ENCODE measurements at places on chromosomes 12 and 14. TPM values are rescaled to one million over a fixed set of nuclear protein-coding genes. Genes with fewer than 3 reads are reported as not detected.
A peak's percentile ranks its signal among the peaks of the same experiment; 100 is the strongest.

SMIM10L1 gene
- total RNA-seq, result 8.8 TPM

CLEC9A gene
- total RNA-seq, result not detected

- no peak overlapping the region for H3K27ac ChIP-seq
- H3K27me3 ChIP-seq, result peaks cover 17% of the 10 kb centered on the region
- no peaks in the 10 kb centered on the region for H3K4me1 ChIP-seq
- H3K4me3 ChIP-seq, result no peak overlapping the region
- H3K36me3 ChIP-seq, result no peaks in the 10 kb centered on the region
These were observed 149.1 kb downstream of the TSPAN9 start for GRCh38 chr12:3226264-3226663.

DNA sequence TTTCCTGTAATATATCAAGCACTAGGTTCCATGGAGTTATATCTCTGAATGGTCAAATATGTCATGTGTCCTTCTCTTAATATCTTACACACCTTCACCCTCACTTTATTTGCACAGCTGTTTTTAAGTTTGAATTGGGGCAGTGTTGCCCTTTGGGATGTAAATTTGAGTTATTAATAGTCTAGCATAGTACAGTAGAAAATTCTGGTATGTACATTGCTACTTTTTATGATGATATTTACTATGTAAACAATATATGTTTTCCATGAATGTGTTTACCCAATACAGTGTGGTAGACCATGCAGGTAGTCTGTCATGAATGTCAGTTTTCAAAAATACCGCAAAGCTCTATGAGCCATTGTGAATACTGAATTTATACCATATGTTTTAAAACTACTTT lies 50.5 kb downstream of the METTL25 start:
- no peak for DNase-seq
- no peaks in the 10 kb centered on the region for H3K27me3 ChIP-seq
- H3K36me3 ChIP-seq, result peaks cover 3% of the 10 kb centered on the region

DNA sequence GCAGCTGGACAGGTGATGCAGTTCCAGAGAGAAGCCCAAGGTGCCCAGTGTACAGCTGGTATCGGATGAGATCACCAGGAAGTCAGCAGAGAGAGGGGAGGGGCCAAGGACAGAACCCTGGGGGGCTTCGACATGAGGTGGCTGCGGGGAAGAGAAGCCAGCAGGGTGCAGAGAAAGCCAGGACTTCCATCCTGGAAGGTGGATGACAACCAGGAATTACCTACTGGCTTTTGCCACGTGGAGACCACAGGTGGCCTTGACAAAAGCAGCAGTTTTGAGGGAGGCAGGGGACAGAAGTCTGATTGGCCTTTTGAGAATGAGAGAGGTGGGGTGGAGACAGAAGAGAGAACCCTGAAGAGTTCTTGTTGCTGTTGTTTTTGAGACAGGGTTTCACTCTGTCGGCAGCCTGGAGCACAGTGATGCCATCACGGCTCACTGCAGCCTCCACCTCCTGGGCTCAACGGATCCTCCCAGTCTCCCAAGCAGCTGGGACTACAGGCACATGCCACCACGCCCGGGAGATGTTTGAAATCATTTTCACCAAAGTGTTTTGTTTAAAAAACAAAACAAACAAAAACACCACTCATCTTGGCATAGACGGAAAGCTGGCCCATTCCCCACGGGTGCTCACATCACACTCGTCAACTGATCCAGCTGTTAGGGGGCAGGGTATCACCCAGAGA lies 35.2 kb downstream of the CDC42BPB start:
- peaks cover 31% of the 10 kb centered on the region for H3K27me3 ChIP-seq
- peaks cover 4% of the 10 kb centered on the region for H3K4me1 ChIP-seq
- H3K27ac ChIP-seq, result no peak overlapping the region
- no peak for DNase-seq
- no peak overlapping the region for H3K4me3 ChIP-seq
- H3K36me3 ChIP-seq, result no peaks in the 10 kb centered on the region

DNA sequence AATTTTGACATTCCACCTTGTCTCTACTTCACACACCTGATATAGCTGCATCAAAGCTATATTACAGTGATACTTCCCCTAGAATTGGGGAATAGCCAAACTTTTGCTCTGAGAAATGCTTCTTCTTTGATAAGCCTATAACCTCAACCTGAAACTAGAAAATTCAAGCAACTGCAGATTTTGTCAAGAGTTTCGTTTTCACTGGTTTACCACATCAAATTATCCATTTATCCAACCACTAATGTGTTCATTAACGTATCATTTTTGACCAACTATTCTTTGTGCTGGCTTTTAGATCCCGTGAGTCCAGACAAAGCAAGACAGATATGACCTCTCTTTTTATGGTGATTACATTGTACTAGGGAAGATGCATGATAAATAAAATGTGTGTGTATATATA lies 13.5 kb upstream of the TAS2R46 start:
- H3K4me3 ChIP-seq, result no peak overlapping the region
- H3K27ac ChIP-seq, result no peak overlapping the region
- peaks cover 17% of the 10 kb centered on the region for H3K36me3 ChIP-seq

KRT75 gene
- not detected for total RNA-seq

DNA sequence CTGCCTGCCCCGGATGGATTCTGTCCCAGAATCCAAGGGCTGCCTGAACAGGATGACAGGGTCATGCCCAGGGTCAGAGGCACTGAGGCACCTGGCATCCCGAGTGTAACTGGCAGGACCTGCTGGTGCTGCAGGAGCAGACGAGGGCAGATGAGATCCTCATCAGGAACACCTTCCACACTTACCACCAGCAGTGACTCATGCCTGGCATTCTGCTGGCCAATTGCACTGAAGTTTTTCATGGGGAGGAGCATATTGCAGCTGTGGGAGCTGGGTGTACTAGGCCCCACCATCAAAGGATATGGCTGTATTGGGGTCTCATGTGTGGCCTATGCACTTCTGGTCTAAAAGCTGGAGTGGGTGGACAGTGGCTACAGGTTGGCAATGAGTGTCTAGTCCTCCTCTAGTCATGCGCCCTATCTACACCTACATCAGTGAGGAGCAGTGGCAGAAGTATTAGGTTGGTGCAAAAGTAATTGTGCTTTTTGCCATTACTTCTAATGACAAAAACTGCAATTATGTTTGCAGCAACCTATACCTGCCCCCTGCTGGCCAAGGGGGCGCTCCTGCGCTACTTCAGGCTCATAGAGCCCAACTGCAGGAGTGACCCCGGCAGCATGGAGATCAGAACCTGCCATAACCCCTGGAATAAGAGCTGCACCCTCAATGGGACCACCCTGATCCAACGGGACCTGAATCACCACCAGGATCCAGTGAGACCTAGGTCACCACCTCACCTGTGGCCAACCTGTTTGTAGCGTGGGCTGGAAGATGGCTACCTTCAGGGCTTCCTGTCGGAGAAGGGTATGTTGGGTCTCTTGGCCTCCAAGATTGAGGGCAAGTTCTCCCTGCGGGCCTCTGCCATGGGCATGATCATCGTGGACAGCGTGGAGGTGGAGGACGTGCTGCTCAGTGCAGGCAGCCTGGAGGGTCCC lies 8.0 kb upstream of the C12orf42 start:
- peaks cover 37% of the 10 kb centered on the region for H3K27me3 ChIP-seq
- DNase-seq, result peak; percentile 55
- peaks cover 25% of the 10 kb centered on the region for H3K4me1 ChIP-seq

YAF2 gene
- total RNA-seq, result 42.5 TPM

LRIG3 gene
- not detected for total RNA-seq

- no peak overlapping the region for H3K4me3 ChIP-seq
- peaks cover 30% of the 10 kb centered on the region for H3K4me1 ChIP-seq
- no peak overlapping the region for H3K27ac ChIP-seq
- H3K36me3 ChIP-seq, result peaks cover 13% of the 10 kb centered on the region
- H3K27me3 ChIP-seq, result no peaks in the 10 kb centered on the region
These were observed 17.8 kb upstream of the SEL1L start for GRCh38 chr14:81551471-81551870.

DNA sequence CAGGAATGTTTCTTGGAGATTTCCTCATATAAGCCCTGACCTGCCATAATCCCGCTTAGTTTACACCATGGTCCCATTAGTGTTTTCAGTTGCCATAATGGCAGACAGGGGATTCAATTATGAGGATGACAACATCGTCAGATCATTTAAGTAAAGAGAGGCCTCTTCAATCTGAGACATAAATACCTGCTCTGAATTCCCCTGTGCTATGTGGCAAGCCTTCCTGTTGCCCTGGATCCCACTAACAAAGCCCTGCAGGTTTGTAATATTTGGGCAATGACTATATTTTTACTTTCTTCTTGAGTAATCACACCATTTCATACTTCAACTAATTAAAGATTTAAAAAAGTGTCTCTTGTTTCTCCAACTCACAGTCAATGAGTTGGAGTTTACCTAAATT lies 108.9 kb downstream of the TRAFD1 start:
- H3K4me3 ChIP-seq, result no peak overlapping the region
- no peak overlapping the region for H3K27ac ChIP-seq
- H3K36me3 ChIP-seq, result peaks cover 11% of the 10 kb centered on the region

DPF3 gene
- 10.2 TPM for total RNA-seq

GRCh38 chr14:36217027-36217426 lies 40.5 kb upstream of the PTCSC3 start:
- no peak for DNase-seq
- H3K36me3 ChIP-seq, result no peaks in the 10 kb centered on the region

DNA sequence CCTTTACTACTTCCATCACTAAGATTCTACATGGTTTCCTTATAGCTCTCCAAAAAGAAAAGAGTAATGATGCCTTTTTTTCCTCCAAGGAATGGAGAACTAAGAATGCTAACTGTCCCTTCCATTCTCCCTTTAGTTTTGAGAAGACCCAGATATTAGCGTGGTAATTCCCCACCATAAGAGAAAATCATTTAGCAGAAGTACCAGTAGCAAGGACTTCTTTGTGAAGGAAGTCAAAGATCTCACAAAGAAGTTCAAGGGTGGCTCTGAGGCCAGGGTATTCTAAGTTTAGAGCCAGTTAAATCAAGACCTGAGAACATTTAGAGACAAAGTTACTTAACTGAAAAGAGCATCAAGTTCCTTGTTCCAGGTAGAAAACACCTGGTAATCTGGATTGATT lies 7.3 kb downstream of the USP15 start:
- DNase-seq, result no peak
- peaks cover 44% of the 10 kb centered on the region for H3K36me3 ChIP-seq
- H3K27me3 ChIP-seq, result no peaks in the 10 kb centered on the region
- H3K4me3 ChIP-seq, result no peak overlapping the region
- peak overlapping the region; percentile 41 for H3K27ac ChIP-seq

- H3K27ac ChIP-seq, result no peak overlapping the region
- DNase-seq, result no peak
- peaks cover 2% of the 10 kb centered on the region for H3K4me1 ChIP-seq
- H3K36me3 ChIP-seq, result no peaks in the 10 kb centered on the region
These were observed 11.4 kb downstream of the PYGL start for GRCh38 chr14:50932592-50933495.

TMEM132D gene
- not detected for total RNA-seq

GRCh38 chr14:94143711-94144110 lies 14.3 kb upstream of the IFI27L2 start:
- H3K4me1 ChIP-seq, result peaks cover 25% of the 10 kb centered on the region
- no peak overlapping the region for H3K4me3 ChIP-seq
- peaks cover 9% of the 10 kb centered on the region for H3K27me3 ChIP-seq
- H3K27ac ChIP-seq, result no peak overlapping the region
- no peaks in the 10 kb centered on the region for H3K36me3 ChIP-seq

DNA sequence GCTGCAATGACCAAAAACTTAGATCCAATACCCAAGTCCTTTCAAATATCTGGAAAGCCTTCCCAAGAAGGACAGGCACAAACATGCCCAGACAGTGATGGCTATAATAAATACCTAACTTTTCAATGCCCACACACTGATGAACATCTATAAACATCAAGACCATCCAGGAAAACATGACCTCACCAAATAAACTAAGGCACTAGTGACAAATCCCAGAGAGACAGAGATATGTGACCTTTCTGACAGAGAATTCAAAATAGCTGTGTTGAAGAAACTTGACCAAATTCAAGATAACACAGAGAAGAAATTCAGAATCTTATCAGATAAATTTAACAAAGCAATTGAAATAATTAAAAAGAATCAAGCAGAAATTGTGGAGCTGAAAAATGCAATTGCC lies 38.7 kb upstream of the INSM2 start:
- no peaks in the 10 kb centered on the region for H3K36me3 ChIP-seq
- H3K4me1 ChIP-seq, result no peaks in the 10 kb centered on the region
- no peak overlapping the region for H3K4me3 ChIP-seq
- H3K27ac ChIP-seq, result no peak overlapping the region

C12orf54 gene
- total RNA-seq, result not detected

RHOJ gene
- not detected for total RNA-seq

SDR39U1 gene
- 45.9 TPM for total RNA-seq

COX8C gene
- not detected for total RNA-seq

KRT5 gene
- total RNA-seq, result not detected

DNA sequence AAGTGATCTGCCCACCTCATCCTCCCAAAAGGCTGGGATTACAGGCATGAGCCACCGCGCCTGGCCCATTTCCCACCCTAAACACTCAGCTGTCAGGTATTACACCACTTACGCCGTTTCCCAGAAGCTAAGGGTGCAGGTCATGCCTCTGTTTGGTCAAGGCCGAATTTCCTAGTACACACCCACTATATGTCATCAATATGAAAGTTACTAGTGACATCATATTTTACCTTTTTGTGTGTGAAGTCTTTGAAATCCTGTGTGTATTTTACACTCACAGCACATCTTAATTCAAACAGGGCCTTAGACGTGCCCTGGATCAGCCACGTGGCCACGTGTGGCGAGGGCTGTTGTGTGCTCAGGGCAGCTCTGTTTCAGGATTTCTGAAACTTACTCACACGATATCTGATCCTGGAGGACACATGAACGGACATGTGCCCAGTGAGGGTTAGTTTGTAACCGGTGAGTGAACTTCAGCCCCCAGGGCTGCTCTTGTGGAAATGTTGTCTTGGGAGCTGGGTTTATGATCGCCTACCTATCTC lies 51.8 kb downstream of the GLT1D1 start:
- no peaks in the 10 kb centered on the region for H3K36me3 ChIP-seq
- no peaks in the 10 kb centered on the region for H3K27me3 ChIP-seq
- no peaks in the 10 kb centered on the region for H3K4me1 ChIP-seq
- H3K4me3 ChIP-seq, result no peak overlapping the region

JKAMP gene
- 25.0 TPM for total RNA-seq

- no peaks in the 10 kb centered on the region for H3K36me3 ChIP-seq
- H3K4me1 ChIP-seq, result no peaks in the 10 kb centered on the region
- H3K27ac ChIP-seq, result no peak overlapping the region
- no peaks in the 10 kb centered on the region for H3K27me3 ChIP-seq
- DNase-seq, result no peak
- H3K4me3 ChIP-seq, result no peak overlapping the region
These were observed 201.3 kb upstream of the PRMT8 start for GRCh38 chr12:3289702-3290101.

DNA sequence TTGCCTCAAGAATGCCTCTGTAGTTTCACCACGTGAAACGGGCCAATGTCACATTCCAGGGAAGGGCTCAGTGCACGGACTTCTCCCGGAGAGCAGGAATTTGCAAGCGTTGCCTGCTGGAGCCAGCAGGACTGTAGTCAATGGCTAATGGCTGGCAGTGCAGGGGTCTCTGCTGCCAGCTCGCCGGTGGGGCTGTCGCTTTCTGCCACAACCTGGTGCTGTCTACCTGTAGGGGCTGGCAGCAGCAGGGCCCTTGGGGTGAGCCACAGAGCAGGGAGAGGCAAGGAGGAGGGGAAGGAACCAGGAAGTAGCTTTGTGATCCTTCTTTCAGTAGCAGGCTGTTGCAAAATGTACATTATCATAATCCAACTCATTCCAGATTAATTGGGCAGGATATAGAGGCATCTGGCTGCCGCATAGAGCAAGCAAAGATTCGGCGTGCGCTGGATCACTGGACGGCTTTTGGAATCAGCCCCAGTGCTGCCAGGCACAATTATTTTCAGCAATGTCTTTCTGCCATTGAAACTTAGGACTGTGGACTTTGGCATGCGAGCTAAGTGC lies 114.1 kb downstream of the PAPOLA start:
- no peak for DNase-seq
- H3K4me1 ChIP-seq, result no peaks in the 10 kb centered on the region
- no peaks in the 10 kb centered on the region for H3K36me3 ChIP-seq
- no peak overlapping the region for H3K27ac ChIP-seq
- no peak overlapping the region for H3K4me3 ChIP-seq
- peaks cover 19% of the 10 kb centered on the region for H3K27me3 ChIP-seq

FZD10 gene
- not detected for total RNA-seq

Data from activated CD8-positive, alpha-beta memory T cell treated with anti-CD3 and anti-CD28 coated beads, Interleukin-2, amount 10 ng/mL, durations not matched to agents 7 days and 5 days (primary cell).